CD4-positive, alpha-beta T cell treated with Interleukin-6 at 100 ng/mL for 8 hours (primary cell): ENCODE measurements at places on chromosomes 2 and 18.

DNA sequence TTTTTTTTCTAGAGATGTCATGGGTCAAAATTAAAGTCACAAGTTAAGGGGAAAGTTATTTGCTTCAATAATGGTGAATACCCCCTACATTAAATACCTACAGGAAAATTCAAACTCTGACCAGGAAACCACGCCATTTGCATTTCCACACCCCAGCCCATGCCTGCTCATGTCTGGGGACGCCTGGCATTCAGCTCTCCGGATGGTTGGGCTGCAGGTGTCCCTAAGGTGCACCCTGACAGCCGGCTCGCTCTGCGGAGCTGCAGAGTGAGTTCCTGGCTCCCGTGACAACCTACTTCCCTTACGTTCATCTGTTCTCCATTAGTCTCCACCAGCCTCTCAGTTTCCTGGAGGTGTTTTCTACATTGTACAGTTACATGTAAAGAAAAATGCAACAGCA, 122.7 kb upstream of the RIOK3 start:
- DNase-seq: no peak

GRCh38 chr2:43542285-43542933, 53.4 kb downstream of the THADA start:
- DNase-seq: peak; percentile 33

DNA sequence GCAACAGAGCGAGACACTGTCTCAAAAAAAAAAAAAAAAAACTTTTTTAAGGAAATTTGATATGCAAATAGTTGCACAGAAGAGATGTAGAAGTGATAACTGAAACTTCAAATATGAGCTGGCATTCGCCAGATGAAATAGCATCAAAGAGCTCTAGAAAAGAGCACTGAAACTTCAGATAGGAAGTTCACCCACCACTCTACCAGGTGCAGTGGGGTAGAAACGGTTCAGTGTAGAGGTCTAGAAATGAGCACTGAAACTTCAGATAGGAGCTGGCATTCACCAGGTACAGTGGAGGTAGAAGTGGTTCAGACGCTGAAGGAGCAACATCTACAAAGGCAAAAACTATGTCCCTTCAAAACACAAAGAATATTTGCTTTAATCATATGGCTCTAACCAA, 9.0 kb upstream of the ONECUT2 start:
- no peak for DNase-seq

DNA sequence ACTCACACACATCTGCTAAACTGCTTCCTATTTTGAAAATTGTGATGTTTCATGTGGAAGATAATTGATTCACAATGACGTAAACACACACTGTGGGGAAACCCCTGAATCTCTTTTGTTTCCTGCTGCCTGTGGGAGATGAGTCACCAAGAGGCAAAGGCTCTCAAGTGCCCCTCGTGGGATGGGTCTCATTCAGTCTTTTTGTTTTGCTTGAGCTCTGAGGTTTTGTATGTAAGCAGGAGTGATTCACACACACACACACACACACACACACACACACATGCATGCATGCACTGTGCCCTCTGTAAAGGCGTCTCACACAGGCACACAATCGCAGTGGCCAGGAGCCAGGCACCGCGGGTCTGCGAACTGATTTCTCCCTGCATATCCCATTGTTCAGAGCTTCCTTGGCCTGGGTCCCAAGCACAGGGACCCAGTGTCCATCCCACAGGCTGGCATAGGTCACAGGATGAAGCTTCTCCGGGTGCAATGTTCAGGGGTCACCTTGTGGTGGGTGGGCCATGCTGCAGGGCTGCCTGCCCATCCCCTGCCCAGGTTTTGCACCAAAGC, 12.1 kb upstream of the ARHGEF4 start:
- DNase-seq: peak; percentile 85

- no peak for DNase-seq
Observed at GRCh38 chr2:64601034-64601754, 52.5 kb downstream of the SERTAD2 start.

DNA sequence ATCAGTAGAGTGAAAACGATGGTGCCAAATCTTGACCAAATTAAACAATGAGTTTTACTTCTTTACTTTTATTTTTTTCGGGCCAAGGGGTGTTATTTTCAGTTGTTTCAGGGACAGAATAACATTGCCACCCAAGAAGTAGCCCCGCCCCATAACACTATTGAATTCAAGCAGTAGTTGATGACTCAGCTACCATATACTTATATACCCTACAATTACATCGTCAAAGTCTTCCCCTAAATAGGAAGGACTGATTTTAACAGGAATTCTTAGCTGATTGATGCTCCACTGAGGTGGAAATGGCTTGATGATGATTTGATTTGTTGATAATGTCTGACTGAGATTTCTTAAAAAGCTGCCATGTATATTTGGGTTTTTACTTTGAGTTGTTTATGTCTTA, 24.7 kb downstream of the LYPD6B start:
- DNase-seq: no peak

DNA sequence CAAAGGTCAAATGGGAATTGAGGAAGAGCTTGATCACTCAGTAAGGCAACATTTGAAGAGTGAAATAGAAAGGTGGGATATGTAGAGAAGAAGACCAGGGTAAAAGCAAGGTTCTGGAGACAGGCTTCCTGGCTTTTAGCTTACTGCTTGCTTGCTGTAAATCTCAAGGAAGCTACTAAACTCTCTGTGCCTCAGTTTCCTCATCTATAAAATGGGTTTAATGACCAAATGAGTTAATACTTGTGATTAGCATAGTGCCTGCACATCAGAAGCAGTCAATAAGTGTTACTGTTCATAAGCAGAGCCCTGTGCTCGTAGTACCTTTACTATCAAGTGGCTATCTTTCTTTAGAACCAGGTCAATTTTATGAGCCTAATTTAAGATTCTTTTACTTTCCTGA, 222.2 kb upstream of the ITGA4 start:
- DNase-seq: no peak

- DNase-seq: no peak
Observed at GRCh38 chr2:30710016-30710415, 97.2 kb downstream of the CAPN13 start.

GRCh38 chr18:9536354-9537152, 61.2 kb downstream of the RALBP1 start:
- no peak for DNase-seq

- no peak for DNase-seq
Observed at GRCh38 chr2:235135990-235136561, 184.3 kb downstream of the SH3BP4 start.

- no peak for DNase-seq
Observed at GRCh38 chr18:79905993-79906392, 45.5 kb downstream of the SLC66A2 start.

- DNase-seq: no peak
Observed at GRCh38 chr18:532018-532417, 31.5 kb upstream of the COLEC12 start.

DNA sequence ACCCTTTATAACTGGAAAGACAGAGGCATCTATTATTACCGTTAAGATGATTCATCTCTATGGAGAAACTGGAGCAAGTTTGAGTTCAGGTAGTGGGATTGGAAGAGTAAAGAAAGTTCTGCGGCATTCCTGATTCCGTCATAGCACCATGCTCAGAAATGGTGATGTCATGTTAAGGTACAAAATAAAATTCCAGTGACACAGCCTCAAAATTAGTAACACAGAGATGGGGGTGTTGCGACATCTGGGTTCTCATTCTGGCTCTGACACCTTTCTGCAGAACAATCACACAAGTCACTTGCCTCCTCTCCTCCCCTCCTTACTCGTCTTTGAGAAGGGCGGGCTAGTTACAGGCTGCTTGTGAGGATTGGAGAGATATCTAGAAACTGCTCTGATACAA, 105.7 kb downstream of the DPP10 start:
- DNase-seq: no peak

DNA sequence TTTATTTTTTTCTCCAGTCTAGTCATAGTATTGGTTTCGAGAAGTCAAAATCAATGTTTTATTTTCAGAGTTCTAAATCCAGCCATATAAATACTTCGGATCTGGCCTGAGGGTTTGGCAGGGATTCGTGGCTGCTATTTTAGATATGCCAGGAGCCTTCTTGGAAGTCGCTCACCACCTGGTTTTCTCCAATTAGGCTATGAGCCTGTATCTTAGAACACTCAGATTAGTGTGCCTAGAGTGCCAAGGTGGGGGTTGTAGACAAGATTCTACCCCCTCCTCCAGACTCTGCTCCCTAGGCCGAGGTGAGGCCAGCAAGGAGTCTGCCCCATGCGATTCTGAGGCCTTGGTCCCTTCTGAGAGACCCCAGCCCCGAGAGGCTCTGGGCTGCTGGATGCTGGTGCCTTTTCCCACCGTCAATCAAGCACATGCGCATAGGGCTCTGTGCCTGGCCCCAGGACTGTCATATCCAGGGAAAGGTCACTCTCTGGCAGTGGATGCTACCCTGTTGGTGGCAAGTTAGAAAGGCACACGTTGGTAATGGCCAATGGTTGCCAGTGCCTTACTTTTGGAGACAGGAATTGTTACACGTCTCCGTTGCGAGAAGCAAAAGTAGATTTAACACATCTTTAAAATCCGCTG, 197.1 kb downstream of the AGAP1 start:
- no peak for DNase-seq

- DNase-seq: no peak
Observed at GRCh38 chr2:118197011-118197675, 108.9 kb downstream of the INSIG2 start.

DNA sequence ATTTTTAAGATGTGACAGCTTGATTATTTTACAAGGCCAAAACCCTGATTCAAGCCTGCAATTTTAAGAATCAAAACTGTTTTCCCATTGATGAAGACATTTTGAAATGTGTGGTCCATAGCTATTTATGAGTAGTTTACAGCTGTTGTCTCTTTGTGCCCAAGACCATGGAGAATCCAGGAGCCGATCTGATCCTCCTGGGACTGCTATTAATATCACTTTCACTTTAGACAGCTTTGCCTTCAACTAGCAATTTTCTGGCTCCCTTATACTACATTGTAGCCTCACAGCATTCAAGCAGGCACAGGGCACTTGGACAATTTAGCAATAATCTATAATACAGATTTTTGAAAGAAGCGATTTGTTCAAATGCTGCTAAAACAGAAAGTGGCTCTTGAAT, 172.9 kb downstream of the SLC8A1 start:
- no peak for DNase-seq

DNA sequence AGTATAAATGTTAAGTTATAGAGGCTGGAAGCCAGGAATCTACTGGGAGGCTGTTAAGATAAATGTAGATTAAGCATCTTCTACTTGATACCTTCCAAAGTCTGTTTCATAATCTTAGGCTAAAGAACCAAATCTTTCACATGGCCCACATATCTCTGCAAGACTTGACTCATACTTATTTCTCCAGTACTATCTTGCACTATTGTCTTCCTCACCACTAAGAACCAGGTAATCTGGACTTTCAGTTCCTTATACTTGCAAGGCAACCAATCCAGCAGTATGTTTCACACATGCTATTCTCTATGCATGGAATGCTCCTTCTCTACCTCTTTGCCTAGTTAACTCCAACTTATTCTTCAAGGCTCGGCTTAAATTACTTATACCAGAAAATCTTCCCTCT, 62.2 kb downstream of the RBMS1 start:
- DNase-seq: no peak

- DNase-seq: no peak
Observed at GRCh38 chr2:219058541-219059374, 2.0 kb downstream of the IHH start.

DNA sequence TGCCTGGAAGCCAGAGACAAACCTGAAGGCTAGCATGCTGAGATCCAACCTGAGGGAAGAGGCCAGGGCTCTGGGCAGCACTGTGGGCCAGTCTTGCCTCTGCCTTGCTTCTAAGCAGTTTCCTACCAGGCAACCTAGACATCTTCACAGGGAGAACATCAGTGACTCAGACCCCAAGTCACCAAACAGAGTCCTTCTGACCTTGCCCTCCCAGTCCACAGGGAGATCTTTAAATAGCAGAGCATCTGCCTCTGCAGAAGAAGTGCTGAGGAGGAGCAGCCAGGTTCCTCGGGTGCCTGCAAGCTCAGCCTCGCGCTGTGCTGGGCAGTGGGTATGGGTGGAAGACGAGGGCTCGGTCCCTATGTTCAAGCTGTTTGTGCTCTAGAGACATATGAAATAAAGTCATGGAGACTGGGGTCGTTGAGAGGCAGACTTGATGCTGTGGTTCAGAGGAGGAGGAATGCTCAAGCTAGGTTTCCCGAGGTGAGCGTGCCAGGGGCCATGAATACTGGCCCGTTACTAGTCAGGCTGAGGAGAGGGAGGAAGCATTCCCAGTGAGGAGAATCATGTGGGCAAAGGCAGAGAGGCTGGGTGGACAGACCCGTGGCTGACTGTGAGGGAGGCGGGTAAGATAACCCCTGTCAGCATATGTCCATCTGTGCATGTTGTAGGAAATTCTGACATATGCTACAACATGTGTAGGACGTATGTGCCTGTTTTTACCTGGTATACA, 66.5 kb downstream of the BOLA3 start:
- no peak for DNase-seq

GRCh38 chr2:667332-667999, 9.7 kb downstream of the TMEM18 start:
- no peak for DNase-seq

GRCh38 chr2:205060269-205060668, 515.0 kb downstream of the PARD3B start:
- DNase-seq: no peak

DNA sequence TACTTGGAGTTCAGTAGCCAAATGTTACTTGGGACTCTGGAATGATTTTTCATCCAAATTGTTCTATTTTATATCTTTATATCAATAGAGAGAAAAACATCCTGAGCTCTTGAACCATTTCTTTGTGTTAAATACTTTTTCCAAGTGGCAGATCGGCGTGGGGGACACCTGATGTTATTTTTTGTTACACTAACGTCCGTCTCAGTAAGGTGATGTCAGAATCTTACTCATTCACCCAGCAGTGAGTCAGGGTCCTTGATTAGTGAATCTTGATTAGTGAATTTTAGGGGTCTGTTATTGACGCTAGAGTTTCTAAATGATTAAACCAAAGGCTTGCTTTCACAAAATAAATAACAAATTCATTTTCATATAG, 1.7 kb downstream of the MIB1 start:
- no peak for DNase-seq

DNA sequence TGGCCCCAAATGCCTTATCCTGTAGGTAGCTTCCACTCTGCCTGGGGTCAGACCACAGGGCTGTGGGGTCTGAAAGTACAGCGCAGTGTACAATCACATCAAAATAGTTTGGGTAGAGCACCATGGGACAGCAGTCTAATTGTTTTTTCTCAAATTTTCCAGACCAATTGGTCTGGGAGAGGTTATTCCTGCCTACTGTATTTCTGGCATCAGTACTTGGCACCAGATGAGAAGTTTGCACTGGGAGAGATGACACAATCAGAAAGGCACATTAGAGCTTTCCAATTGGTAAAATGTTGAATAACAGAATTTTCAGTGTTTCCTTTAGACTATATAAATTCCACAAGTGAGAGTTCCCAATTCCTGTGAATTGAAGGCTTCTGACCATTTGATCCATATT, 30.9 kb upstream of the LRRTM1 start:
- no peak for DNase-seq

- DNase-seq: no peak
Observed at GRCh38 chr2:181771356-181771755, 91.0 kb upstream of the NEUROD1 start.
